Mucosa of descending colon (tissue), 3 donors: ENCODE measurements at places on chromosomes 1 and 21. TPM values are rescaled to one million over a fixed set of nuclear protein-coding genes. Genes with fewer than 3 reads are reported as not detected.

- DNase-seq, result no peak
Measured at GRCh38 chr1:54708385-54708784, 7.3 kb upstream of the TTC4 start.

GRCh38 chr21:36759348-36760083 is 60.6 kb downstream of the SIM2 start:
- DNase-seq, result no peak

GRCh38 chr1:247548769-247549182 is at the start of gene GCSAML:
Gene GCSAML, plus strand, starts transcription at chr1:247549134. Its CDS starts 58 bp downstream, at chr1:247549192.
- no peak for DNase-seq

GRCh38 chr1:83606416-83606955 is 392.4 kb downstream of the TTLL7 start:
- no peak for DNase-seq

Gene TEX50
- total RNA-seq, result not detected
